ENCODE measurements at places on chromosomes 7 and 10.

DNA sequence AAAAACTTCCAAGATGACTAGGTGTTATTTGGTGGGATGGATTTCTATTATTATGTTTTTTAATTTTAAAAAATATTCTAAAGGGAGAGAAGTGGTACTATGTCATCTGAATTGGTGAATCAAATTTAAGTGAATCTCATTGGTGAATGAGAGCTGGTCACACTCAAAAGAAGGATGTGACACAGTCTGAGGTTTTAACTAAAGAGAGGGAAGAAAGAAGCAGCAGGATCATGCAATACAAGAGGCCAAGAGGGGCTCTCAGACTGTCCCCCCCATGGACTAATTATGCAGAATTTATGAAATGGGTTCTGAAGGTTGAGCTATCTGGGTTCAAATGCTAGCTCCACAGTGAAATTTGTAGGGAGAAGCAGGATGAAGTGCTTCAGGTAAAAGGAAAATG lies 16.2 kb downstream of the MACC1 start:
- no peak for DNase-seq

GRCh38 chr10:130045801-130046321 lies 64.8 kb downstream of the C10orf143 start:
- DNase-seq: no peak

GRCh38 chr10:4242561-4243035 lies 457.6 kb upstream of the KLF6 start:
- DNase-seq: no peak

DNA sequence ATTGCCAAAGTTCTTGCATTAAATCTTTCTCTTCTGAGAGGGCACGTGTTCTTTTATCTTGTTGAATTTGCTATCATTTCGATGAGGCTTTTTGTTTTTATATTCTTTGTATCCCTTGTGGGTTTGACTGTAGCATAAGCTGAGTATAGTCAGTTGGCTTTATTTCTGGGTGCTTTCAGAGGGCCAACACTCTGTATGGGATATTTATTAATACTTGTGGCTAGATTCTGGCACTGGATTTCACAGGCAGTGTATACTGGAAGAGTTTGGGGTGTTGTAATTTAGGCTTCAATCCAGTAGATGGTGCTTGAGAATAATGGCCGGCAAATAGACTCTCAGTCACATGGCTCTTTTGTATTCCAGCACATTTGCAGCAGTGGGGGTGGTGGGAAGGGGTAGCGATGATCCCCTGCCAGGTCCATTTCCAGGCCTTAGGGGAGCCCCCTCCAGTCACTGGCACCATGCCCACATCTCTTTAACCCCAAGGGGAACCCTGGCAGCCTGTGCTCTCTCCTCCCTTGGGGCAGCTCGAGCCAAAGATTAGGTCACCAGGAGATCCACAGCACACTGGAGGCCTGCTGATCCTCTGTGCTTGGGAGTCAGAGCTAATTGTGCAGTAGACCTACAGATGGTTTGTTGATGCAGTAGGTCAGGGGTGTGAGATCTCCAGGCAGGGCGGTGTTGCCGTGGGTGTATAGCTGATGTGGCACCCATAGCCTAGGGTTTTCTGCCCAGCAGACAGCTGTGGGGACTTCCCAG lies 81.8 kb downstream of the PTPN20 start:
- DNase-seq: peak; percentile 7

GRCh38 chr7:29805031-29805430 lies 1.3 kb upstream of the WIPF3 start:
- DNase-seq: no peak

DNA sequence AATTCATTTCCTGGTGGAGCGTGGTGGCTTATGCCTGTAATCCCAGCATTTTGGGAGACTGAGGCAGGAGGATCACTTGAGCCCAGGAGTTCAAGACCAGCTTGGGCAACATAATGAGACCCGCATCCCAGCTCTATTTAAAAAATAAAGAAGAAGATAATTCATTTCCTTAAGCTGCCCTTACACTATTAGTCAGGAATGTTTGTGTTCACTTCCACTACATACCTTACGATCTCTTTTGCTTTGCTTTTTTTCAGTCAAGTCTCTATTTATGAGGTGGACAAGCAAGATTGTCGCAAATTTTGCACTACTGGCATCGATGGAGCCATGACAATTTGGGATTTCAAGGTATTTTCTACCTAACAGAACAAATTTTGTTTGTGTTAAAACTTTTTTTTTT lies 11.2 kb upstream of the ARPC1B start:
- no peak for DNase-seq

GRCh38 chr10:12419262-12419847 lies 70.0 kb downstream of the CAMK1D start:
- peak; percentile 96 for DNase-seq

DNA sequence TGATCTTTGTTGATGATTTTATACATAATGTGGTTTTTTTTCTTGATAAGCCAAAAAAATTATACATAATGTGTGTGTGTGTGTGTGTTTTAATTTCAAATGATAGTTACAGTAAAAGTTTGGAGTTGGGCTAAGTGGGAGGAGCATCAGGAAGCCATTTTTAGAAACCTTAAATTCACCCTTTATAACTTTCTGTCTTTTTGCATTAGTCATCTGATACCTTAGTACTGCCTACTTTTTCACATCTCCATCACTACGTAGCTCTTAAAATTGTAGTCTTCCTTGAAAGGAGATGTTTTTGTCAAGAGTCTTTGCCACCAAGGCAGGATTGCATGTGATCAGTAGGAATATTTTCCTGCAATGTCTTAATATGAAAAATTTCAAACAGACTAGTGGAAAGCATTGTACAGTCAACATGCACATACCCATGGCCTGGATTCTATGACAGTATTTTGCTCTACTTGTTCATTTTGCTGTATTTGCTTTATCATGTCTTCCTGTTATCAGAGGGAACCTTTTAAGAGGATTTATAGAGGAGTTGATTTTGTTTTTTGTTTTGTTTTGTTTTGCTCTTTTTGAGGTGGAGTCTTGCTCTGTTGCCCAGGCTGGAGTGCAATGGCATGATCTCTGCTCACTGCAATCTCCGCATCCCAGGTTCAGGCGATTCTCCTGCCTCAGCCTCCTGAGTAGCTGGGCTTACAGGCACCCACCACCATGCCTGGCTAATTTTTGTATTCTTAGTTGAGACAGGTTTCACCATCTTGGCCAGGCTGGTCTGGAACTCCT lies 67.3 kb downstream of the DAGLB start:
- no peak for DNase-seq

DNA sequence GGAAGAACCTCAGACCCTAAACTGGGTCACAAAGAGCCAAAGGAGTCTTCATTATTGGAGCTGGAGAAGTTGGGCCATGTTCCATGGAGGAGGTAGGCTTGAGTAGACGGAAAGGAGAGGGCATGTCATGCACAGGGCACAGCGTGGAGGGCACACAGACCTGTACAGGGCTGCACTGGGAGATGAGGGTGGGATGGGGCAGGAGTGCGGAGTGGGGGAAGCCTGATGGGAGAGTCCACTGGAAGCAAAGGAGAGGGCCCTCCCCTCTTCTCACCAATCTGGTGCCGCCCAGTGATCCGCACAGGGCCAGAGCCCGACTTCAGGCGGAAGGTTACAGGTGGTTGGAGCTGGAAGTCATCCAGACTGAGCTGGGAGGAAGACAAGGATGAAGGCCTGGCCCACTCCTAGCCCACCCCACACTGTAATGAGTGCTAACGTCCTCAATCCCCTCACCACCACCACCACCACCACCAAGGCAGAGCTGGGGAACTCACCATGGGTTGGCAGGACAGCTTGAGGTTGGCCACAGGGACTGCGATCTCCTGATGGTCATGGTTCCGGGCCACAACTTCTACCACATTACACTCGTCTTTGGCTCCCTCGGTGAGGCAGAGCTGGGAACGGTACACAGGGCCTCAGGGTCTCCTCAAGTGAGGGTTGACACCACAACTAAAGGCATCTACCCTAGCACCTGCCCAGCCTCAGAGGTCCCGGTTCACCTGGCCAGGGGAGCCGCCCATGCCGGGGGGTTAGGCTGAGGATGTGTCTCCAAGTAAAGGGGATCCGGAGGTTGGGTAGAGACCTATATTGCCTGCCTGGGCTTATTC lies 1.0 kb downstream of the NPM3 start:
- DNase-seq: no peak

DNA sequence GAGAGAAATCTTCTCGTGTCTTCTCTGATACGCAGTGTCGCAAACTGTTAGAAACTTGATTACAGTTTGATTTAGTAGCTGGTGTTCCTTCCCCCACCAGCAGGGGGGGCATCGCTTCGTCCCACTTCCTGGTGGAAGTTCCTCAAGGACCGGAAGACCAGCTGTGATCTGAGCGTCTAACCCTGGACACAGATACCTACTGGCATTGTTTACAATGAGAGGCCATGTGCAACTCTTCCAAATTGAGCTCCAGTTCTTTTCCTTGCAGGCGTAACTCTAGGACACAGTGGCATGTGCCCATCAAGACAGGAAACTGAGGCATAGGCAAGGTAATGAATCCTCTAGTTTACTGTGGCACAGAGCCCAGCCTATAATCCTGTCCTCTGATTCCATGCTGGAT lies 219.0 kb downstream of the CCDC3 start:
- no peak for DNase-seq

- DNase-seq: no peak
Observed at GRCh38 chr7:120944826-120945562, 5.6 kb upstream of the ING3 start.

- peak; percentile 25 for DNase-seq
Observed at GRCh38 chr7:150778738-150779301, 21.3 kb downstream of the TMEM176B start.

- no peak for DNase-seq
Observed at GRCh38 chr10:21100190-21100589, 203.1 kb upstream of the NEBL start.

DNA sequence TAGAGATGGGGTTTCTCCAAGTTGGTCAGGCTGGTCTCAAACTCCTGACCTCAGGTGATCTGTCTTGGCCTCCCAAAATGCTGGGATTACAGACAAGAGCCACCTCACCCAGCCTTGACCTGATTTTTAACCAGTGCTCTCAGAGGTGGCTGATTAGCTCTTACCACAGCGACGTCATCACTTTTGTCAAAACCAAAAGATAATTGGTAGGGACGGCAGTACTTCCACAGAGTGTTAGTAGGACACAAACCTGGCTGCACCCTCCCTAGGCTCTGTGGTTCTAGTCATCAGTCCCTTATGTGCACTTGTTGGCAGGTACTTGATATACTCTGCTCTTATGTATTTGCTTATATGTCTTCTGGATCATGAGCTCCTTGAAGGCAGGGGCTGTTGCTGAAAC lies 74.0 kb downstream of the GPR141 start:
- no peak for DNase-seq

- DNase-seq: no peak
Observed at GRCh38 chr7:71860572-71860971, 551.6 kb downstream of the CALN1 start.

DNA sequence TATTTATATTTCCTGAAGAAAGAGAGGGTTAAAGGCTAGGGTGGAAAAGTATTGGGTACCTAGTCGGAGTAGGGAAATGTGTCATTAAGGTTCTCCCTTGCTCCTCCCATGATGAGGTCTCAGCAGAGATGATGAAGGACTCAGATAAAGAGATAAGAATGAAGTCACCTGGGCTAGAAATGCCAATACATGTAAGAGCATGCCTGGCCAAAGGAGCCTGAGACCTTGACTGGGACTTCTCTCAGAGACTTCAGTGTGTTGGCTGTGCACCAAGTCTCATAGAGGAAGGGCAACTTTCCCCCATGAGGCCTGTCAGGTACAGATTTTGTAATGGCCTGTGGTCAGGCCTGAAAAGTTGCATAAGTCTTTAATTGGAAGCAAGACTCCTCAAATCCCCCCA lies 361.0 kb upstream of the CDC14C start:
- no peak for DNase-seq

DNA sequence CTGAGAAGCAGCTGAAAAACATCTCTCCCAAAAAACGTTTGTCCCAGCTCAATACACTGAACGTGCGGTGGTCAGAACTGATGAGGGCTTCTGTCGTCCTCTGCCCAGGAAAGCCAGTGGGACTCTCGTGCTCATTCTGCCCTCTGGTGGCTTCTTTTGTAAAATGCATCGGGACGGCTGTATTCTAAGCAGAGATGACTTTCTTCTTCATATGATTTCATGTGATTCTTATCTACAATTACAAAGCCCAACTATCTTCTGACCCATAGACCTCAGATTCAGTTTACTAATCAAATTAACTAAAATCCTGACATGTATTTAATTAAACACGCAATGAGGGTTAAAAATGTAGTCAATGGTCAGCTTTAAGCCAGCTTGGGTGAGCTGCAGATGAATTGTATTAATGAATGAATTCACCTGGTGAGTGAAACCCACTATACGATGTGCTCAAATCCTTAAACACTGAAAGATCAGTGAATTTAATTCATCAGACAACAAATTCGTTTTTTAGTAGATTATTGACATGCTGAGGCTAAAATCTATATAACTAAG lies 117.6 kb upstream of the FAM204A start:
- peak; percentile 40 for DNase-seq

- no peak for DNase-seq
Observed at GRCh38 chr10:131573256-131573655, 261.7 kb upstream of the TCERG1L start.
